ENCODE measurements at places on chromosomes 6 and 20.
A peak's percentile ranks its signal among the peaks of the same experiment; 100 is the strongest.

DNA sequence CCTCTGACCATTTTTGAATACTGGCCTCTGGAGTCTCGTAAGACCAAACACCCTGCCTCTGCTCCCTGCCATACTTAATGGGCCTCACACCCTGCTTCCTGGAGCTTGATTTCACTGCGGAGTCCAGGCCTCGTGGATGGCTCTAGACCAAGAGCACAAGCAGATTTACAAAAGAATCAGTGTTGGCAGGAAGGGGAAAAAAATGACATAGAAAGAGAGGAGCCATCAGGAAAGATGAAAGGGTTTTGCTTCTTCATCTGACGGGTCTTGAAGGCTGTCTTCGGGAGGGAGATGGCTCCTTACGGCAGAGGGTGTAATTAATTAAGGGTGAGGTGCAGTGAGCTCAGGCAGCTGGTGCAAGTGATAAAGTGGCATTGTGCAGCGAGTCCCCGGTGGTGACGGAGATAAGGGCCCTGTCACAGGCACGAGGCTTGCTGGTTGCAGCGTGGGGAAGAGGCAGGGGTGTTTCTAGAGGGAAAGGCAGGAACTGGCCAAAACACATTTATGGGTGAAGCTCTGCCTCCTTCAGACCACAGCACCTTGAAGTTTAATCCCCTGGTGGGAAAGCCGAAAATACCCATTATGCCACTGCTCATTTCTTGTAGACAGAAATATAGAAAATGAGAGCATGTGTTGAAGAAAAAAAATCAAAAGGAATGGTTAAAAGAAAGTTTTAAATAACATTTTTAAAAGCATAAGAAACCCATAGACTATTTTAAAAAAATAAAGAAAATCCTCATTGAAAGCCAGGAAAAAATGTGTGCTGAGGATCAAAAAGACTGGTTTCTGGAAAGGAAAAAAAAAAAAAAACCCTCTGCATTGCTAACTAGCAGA is 128.6 kb upstream of the LRFN2 start:
- DNase-seq, result no peak

DNA sequence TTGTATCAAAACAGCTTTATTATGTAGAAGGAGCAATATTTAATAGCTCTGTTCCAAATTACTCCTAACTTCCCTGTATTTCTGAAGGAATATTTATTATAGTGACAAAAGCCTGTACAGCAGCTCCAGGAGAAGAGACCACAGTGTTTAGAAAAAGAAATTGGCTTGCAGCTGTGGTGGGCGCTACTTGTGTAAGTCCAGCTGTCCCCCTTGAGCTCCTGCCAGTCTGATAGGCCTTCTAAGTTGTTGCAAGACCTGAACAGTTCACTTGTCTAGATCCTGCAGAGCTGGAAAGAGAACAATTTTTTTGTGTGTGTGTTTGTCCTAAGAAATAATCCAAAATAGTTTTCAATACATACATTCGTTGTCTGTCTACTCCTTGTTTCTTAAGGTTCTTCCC is 86.6 kb downstream of the JARID2 start:
- DNase-seq, result no peak

- no peak for DNase-seq
Measured at GRCh38 chr20:63572071-63572787, 1.8 kb downstream of the HELZ2 start.

DNA sequence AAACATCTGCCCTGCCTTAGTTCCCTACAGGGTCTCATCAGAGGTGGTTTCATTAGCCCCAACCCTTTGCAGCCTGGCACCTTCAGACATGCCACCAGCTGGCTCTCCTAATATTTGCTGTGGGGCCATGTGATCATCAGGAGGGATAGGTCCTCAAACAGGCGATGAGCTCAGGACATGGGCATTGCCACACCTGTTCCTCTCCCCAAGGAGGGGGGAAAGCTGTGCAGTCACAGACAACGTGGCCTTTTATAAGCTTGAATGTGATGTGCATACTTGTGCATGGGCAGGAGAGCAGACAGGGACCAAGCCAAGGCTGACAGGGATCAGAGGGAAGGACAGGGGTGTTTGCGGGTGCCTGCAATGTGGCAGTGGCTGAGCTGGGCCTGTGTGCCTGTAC is 78.8 kb upstream of the ZNFX1 start:
- DNase-seq, result no peak

DNA sequence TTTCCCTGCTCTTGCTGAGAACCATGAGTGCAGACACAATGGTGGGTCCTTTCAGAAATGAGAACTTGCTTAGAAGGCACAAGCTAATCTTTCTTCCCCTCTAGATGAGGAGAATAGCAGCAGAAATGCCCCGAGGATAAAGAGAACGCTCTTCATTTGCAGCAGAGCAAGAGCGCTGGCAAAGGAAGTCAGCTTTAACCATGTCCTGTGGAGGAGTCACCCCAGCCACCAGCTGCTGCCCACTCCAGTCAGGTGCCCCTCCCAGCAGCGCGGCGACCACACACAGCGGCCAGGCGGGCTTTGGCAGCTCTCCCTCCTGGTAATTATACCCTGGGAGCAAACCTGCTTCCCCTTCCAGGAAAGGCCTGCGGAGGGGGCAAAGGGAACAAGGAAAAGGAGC is 42.4 kb upstream of the EMILIN3 start:
- peak; percentile 47 for DNase-seq

- DNase-seq, result no peak
Measured at GRCh38 chr6:15826814-15827318, 164.0 kb upstream of the DTNBP1 start.

- no peak for DNase-seq
Measured at GRCh38 chr6:74632196-74632875, 573.5 kb downstream of the COL12A1 start.

DNA sequence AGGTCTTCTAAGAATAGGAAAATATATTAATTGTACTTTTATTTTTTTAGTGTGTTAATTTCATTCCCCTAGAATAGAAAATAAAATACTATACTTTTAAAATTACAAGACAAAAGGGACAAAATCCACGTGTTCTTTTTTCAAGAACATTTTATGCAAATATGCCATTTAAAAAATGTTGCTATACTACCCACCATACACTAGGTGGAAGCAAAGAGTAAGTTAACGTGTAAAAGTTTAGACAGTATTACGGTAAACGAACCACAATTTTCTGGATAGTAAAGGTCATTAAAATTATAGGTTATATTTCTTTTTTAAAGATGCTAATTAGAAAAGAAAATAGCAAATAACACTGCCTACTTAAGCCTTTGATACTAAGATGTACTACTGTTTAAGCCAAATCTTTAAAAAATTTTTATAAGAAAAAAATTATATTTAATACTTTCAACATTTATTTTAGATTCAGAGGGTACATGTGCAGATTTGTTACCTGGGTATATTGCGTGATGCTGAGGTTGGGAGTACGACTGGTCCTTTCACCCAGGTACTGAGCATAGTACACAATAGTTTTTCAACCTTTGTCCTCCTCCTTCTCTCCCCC is 287.6 kb downstream of the PHF3 start:
- no peak for DNase-seq

- DNase-seq, result no peak
Measured at GRCh38 chr20:51193066-51193772, 170.3 kb upstream of the KCNG1 start.

DNA sequence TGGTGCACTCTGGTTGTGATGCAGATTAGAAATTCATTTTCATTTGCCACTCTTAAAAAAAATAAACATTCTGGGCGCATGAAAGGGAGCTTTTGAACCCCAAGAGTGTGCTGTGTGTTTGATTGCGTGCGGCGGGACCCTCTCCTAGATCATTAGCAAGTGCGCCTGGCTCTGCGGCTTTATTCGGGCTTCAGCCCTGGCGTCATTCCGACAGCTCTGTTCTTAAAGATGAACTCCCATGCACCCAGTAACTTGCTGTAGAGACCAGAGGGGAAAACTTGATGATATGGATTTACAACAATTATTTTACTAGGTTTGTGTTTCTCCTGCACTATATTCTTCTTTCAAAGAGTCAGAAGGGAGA is 48.9 kb upstream of the ARMC2 start:
- no peak for DNase-seq
